ENCODE measurements at places on chromosomes 1 and 21. TPM values are rescaled to one million over a fixed set of nuclear protein-coding genes. Genes with fewer than 3 reads are reported as not detected.

DNA sequence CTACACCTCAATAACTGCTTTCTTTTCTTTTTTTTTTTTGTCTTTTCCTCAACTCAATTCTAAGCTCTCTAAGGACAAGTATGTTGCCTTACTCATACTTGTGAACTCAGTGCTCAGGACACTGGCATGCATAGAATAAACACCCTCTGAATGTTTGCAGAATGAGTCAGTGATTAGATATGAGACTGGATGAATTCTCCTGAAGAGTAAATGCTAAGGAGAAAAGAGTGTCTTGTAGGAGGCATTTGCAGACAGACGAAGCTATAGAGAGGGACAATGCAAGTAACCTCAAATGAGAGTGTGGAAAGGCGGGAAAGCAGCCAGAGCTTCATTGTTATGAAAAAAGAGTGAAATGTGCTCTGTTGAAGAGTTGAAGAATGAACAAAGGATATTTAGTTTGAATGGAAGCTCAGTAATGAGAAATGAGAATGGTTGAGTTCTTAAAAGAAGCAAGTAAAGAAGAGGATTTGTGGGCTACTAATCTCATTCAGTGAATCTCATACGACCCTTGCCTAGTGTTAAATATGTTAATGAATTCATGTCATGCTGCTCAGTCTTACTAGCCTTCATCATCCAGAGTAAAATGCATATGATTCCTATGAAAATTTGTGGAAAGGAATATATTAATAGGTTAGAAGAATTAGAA lies 166.1 kb upstream of the DPYD start:
- no peak overlapping the region for H3K4me3 ChIP-seq
- DNase-seq: no peak
- no peaks in the 10 kb centered on the region for H3K27me3 ChIP-seq
- no peak overlapping the region for H3K27ac ChIP-seq
- H3K4me1 ChIP-seq: no peaks in the 10 kb centered on the region

Gene RSPH1
- not detected for total RNA-seq

Gene NBL1
- 3.4 TPM for total RNA-seq

DNA sequence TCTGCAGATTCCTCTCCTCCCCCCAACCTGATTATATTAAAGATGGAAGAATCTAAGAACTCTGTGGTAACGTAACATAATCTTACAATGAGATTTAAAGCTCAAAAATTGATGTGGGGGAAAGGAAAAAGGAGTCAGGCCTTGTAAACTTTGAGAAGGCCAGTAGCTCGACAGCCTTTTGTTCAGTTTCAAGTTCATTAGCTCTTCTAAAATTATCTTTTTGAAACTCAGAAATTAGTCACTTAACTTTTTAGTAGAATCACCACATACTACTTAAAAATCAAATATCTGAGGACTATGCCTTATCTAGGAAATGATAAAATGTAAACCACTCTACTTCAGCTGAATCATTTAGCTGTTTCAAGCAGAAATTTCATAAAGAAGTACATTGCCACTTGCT lies 996.2 kb downstream of the AMY1C start:
- H3K36me3 ChIP-seq: no peaks in the 10 kb centered on the region
- no peaks in the 10 kb centered on the region for H3K27me3 ChIP-seq
- H3K4me1 ChIP-seq: no peaks in the 10 kb centered on the region
- no peak for DNase-seq

DNA sequence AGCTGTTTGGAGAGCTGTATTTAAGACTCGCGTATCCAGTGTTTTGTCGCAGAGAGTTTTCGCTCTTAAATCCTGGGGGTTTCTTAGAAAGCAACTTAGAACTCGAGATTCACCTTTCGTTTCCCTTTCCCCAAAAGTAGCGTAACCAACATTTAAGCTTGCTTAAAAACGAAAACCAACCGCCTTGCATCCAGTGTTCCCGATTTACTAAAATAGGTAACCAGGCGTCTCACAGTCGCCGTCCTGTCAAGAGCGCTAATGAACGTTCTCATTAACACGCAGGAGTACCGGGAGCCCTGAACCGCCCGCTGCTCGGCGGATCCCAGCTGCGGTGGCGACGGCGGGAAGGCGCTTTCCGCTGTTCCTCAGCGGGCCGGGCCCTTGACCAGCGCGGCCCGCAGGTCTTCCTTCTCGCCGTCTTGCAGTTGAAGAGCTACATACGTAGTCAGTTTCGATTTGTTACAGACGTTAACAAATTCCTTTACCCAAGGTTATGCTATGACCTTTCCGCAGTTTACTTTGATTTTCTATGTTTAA lies 1.9 kb downstream of the OLIG1 start:
- no peaks in the 10 kb centered on the region for H3K36me3 ChIP-seq
- H3K4me3 ChIP-seq: no peak overlapping the region
- no peak overlapping the region for H3K27ac ChIP-seq
- H3K4me1 ChIP-seq: peaks cover 22% of the 10 kb centered on the region
- H3K27me3 ChIP-seq: peaks cover 37% of the 10 kb centered on the region

GRCh38 chr1:239263801-239264200 lies 122.6 kb upstream of the CHRM3 start:
- H3K4me3 ChIP-seq: no peak overlapping the region
- no peaks in the 10 kb centered on the region for H3K36me3 ChIP-seq
- DNase-seq: no peak
- no peaks in the 10 kb centered on the region for H3K27me3 ChIP-seq
- no peak overlapping the region for H3K27ac ChIP-seq
- H3K4me1 ChIP-seq: no peaks in the 10 kb centered on the region

Gene SYTL1
- total RNA-seq: 6.0 TPM

DNA sequence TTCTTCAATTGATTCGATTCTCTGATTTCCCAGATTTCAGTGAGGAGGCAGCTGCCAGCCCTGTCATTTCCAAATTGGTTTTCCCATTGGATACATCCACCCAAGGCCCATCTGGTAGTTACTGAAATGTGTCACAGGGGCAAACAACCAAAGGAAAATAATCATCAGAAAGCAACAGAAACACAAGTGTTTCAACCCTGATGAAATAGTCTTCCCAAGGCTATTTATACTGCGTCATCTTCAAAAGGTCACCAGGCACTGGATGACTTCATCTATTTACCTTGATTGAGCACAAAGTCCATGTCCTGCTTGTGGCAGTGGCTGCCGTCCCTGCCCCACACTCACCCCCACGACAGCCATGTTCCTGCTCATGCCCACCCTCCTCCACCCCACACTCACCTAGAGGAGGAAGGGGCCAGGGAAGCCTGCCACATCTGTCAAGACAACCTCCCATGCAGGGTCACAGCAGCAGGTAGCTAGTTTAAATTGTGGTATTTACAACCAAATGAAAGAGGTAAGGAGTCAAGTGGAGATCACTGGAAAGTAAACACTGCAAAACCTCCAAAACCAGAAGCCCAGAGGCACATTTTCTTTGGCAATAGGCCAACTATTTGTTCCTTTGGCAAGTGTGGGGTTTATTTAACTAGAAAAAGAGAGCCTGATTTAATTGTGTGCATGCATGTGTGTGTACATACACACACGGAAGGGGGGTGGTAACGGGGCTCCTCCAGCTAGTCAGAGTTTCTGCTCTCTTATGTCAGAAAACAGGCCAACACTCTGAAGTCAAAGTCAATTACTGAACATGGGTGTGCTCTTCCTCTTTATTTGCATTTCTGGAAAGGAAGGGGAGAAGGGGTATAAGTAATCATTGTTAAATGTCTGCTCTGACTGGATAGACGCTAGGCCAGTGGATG lies 49.5 kb upstream of the RAB4A start:
- no peak for DNase-seq
- H3K4me3 ChIP-seq: no peak overlapping the region
- H3K27me3 ChIP-seq: peaks cover 9% of the 10 kb centered on the region
- H3K4me1 ChIP-seq: no peaks in the 10 kb centered on the region
- no peak overlapping the region for H3K27ac ChIP-seq
- H3K36me3 ChIP-seq: no peaks in the 10 kb centered on the region

- no peaks in the 10 kb centered on the region for H3K4me1 ChIP-seq
- H3K36me3 ChIP-seq: no peaks in the 10 kb centered on the region
- H3K27ac ChIP-seq: no peak overlapping the region
- peaks cover 11% of the 10 kb centered on the region for H3K27me3 ChIP-seq
- DNase-seq: no peak
These were observed 260.5 kb downstream of the DYRK1A start for GRCh38 chr21:37627074-37627473.

- H3K4me1 ChIP-seq: no peaks in the 10 kb centered on the region
- no peaks in the 10 kb centered on the region for H3K27me3 ChIP-seq
- no peak for DNase-seq
- peaks cover 94% of the 10 kb centered on the region for H3K36me3 ChIP-seq
- no peak overlapping the region for H3K27ac ChIP-seq
These were observed 12.2 kb downstream of the METTL13 start for GRCh38 chr1:171793636-171794035.

- no peak overlapping the region for H3K4me3 ChIP-seq
- no peaks in the 10 kb centered on the region for H3K36me3 ChIP-seq
- H3K4me1 ChIP-seq: no peaks in the 10 kb centered on the region
- H3K27me3 ChIP-seq: no peaks in the 10 kb centered on the region
These were observed 480.2 kb downstream of the COL11A1 start for GRCh38 chr1:102628109-102628613.

Gene MMEL1
- total RNA-seq: not detected

Gene FMOD
- total RNA-seq: 0.13 TPM

Gene AIRE
- not detected for total RNA-seq

Gene RNF220
- total RNA-seq: 87.1 TPM

DNA sequence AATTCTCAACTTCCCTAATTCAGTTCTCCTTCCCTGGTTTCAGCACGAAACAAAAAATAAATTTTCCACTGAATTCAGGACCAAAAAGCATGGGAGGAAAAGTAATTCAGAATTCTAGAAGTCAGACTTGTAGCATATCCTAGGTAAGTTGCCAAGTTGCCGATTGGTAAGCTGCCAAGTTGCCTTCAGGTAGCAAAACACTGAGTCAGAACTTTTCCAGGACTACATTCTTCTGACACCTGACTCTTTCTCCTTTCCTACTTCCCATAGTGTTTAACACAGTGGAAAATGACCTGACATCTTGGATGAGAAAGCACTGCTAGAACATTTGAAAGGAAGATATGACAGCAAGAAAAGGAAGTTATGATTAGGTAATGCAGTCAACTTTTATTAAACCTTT lies 322.8 kb downstream of the SPATA17 start:
- no peak overlapping the region for H3K27ac ChIP-seq
- no peaks in the 10 kb centered on the region for H3K36me3 ChIP-seq
- H3K4me3 ChIP-seq: no peak overlapping the region
- no peaks in the 10 kb centered on the region for H3K27me3 ChIP-seq

Gene C8A
- 0.09 TPM for total RNA-seq

Gene CFAP45
- total RNA-seq: 0.72 TPM

DNA sequence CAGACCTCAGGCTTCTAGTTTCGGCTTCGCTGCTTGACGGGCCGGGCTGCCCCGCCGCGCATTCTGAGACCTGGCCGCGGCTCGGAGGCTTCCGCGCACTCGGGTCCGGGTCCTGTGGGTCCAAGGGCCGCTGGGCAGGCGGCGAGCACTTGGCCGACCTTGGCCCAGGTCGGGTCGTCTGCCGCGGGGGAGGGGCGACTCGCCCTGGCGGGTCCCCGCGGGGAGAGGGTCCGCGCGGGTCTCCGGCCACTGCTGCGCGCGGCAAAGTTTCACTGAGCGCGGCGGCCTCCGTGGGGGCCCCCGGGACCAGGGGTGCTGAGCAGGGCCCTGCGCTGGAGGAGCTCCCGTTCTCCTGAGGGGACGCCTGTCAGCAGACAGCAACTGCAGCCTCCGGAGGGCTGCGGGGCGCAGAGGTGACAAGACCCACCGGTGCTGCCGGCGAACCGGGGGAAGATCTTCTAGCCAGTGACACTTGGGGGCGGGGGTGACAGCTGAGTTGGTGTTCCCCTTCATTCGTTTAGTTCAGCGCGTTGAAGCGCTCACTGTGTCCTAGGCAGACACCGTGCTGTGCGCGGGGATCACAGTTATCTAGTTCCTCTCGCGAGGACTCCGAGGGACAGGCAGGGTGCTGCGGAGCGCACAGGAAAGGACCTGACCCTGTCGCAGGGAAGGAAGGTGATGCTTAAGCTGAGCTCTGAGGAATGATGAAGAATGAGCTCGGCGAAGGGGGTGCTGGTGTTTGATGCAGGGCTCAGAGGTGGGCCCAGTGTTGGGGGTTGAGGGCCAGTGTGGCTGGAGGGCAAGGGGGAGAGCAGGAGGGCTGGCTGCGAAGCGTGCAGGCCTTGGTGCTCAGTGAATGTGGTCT lies 725 bp downstream of the MTFR1L start:
- H3K27ac ChIP-seq: peak overlapping the region; percentile 91
- H3K36me3 ChIP-seq: peaks cover 31% of the 10 kb centered on the region
- H3K4me3 ChIP-seq: peak overlapping the region; percentile 67
- H3K4me1 ChIP-seq: peaks cover 37% of the 10 kb centered on the region

DNA sequence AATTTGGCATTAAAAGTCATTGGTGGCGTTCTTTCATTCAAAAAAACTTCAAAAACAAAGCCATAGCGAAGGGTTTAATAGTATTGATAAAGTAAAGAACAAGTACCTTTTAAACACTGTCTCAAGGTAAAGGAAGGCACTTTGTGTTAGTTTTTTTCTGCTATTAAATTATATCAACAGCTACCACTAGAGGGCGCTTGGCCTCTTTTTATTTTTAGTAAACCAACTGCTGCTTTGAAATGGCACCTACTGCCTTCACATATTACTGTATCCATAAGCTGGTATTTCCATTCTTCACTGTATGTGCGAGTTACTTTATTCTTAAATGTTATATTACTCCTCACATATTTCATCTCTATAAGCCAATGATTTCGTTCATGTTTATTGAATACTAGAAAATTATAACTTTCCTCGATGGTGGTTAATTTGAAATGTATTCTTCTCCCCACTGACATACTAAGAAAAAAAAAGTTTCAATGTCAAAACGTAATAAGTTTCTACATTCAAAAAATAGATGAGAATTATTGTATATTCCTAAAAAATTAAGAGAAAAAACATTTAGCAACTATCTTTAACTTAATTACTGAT lies 125.7 kb upstream of the CXADR start:
- no peaks in the 10 kb centered on the region for H3K36me3 ChIP-seq
- H3K4me3 ChIP-seq: no peak overlapping the region
- H3K4me1 ChIP-seq: no peaks in the 10 kb centered on the region
- peak; percentile 43 for DNase-seq

- no peaks in the 10 kb centered on the region for H3K4me1 ChIP-seq
- H3K27ac ChIP-seq: no peak overlapping the region
- DNase-seq: no peak
- no peak overlapping the region for H3K4me3 ChIP-seq
- no peaks in the 10 kb centered on the region for H3K36me3 ChIP-seq
- no peaks in the 10 kb centered on the region for H3K27me3 ChIP-seq
These were observed 78.7 kb upstream of the RUNX1 start for GRCh38 chr21:35127851-35128250.

DNA sequence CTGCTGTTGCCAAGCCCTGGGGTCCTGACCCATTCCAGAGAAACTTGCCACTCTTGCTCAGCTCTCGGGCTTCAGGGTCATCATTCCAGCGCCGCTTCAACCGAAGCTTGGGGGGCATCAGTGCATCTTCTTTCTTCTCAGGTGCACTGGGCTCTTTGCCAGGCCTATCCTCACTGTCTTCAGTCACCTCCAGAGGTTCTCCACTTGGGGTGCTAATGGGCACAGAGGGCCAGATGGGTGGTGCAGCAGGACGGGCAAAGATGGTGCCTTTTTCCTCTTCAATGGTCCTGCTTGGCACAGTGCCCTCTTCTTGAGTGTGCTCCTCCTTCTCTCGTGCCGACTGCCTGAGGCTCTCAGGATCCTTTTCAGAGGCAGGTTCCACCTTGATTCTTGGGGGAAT lies 13.3 kb downstream of the ETV3 start:
- no peak for DNase-seq
- no peaks in the 10 kb centered on the region for H3K4me1 ChIP-seq
- H3K36me3 ChIP-seq: peaks cover 50% of the 10 kb centered on the region
- no peaks in the 10 kb centered on the region for H3K27me3 ChIP-seq
- no peak overlapping the region for H3K4me3 ChIP-seq

Gene ORC1
- total RNA-seq: 65.8 TPM
